ENCODE measurements at places on chromosomes 6 and 20.

DNA sequence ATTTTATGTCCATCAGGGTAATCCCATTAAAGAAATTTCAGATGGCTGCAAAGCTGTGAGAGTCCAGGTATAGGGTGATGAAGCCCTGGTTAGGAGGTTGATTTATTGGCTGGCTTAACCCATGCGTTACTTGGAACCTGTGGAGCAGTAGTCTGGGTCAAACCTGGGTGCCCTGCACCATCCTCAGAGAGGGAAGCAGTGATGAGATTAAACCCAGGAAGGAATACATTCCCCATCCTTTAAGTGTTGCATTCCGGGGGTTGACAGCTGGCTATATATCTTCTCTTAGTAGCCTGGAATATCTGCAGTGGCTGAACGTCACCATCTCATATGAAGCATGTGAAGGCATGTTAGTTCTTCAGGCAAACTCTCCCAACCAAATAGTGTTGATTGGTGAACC lies 44.9 kb upstream of the JAG1 start:
- DNase-seq: no peak

- no peak for DNase-seq
Measured at GRCh38 chr20:37774156-37774555, 80.3 kb downstream of the CTNNBL1 start.

GRCh38 chr6:38684904-38685303 lies 18.0 kb downstream of the GLO1 start:
- DNase-seq: no peak

DNA sequence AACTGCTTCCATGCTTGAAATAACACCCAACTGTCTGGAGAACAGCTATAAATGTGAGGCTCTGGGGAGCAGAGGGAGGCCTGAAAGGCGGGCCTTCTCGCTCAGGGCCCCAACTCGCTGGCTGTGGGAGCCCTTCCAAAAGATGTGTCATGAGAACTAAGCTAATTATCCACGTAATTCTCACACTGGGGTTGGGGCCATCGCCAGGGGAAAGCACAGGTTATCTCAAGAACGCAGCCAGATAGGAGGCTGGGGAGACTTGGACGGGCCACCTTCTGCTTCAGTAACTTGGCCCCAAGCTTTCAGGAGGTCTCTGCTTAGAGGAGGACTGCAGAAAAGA lies 1.6 kb downstream of the PXDC1 start:
- no peak for DNase-seq

GRCh38 chr6:145885431-145885830 lies 70.8 kb upstream of the FBXO30 start:
- no peak for DNase-seq

DNA sequence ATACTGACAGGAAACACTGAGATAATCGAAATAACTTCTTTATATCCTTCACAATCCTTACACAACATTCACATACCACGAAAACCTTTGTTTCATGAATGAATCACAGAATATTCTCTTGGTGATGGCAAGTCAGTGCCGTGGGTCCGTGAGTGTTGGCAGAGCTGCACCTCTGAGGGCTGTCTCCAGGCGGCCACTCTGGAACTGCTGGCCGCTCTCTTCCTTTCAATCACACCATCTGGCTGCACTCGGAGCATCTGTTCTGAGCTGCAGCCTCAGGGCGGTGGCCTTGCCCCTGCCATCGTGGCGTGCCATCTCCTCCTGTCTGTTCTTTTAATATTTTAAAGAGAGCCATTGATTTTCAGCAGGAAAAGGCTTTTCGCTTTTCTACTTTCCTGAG lies 129.4 kb upstream of the AFDN start:
- DNase-seq: no peak

DNA sequence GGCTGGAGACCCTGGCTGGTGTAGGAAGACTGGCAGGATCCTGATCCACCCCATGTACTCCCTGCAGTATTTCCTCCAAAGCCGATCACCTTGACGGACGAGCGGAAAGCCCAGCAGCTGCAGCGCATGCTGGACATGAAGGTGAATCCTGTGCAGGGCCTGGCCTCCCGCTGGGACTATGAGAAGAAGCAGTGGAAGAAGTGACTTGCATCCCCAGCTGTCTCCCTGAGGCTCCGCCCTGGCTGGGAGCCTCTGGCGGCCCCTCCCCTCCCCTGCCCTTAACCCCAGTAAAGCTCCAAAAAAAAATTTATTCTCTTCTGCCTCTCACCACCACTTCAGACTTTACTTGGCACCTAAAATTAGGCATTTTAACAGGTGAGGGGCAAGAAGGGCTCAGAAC lies 7.0 kb downstream of the COX4I2 start:
- DNase-seq: no peak

GRCh38 chr20:37351689-37352607 lies 6.0 kb downstream of the SRC start:
- DNase-seq: no peak

DNA sequence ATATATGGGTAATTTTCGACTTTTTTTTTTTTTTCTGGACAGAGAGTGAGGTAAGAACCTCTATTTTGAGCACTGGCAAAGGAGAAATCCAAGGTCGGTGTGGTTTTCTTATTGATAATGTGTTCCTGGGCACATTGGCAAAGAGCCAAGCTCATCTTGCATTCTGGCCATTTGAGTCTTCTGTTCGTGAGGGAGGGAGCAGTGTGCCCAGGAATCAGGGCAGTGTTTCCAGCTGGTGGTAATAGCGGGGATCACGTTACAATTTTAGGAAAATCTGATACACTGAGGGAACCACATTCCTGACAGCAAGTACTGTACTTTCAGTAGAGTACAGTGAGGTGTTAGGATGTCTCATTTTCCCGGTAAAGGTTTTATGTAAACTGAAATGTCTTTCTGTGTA lies 442.3 kb upstream of the MAP3K7 start:
- no peak for DNase-seq

- DNase-seq: no peak
Measured at GRCh38 chr20:48803176-48804053, 24.4 kb downstream of the PREX1 start.

- no peak for DNase-seq
Measured at GRCh38 chr6:2042956-2043648, 202.3 kb downstream of the GMDS start.

- peak; percentile 25 for DNase-seq
Measured at GRCh38 chr20:53621482-53622246, 28.0 kb upstream of the ZNF217 start.

Data from bone marrow (tissue), 2 donors.